Urothelium cell line (cell line): ENCODE measurements at places on chromosomes 4 and X.
A peak's percentile ranks its signal among the peaks of the same experiment; 100 is the strongest.

GRCh38 chr4:84379917-84380641 is 119.0 kb downstream of the NKX6-1 start:
- peak; percentile 76 for DNase-seq

DNA sequence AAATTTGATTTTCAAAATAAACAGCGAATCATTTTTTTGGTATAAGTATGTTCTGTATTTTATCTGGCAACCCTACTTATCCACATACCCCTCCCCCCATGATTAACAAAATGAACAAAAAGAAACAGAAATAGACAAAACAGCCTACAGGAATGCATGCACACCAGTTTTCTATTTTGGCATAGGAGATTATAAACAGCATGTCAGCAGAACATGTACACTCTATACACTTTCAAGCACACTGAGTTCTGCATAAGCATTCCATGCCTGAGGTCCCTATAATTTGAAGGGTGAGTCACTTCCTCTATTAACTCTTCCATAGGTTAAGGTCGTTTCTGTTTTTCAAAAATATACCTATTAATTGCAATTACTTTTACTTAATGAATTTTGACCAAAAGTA is 28.0 kb upstream of the ZNF280C start:
- DNase-seq, result no peak

DNA sequence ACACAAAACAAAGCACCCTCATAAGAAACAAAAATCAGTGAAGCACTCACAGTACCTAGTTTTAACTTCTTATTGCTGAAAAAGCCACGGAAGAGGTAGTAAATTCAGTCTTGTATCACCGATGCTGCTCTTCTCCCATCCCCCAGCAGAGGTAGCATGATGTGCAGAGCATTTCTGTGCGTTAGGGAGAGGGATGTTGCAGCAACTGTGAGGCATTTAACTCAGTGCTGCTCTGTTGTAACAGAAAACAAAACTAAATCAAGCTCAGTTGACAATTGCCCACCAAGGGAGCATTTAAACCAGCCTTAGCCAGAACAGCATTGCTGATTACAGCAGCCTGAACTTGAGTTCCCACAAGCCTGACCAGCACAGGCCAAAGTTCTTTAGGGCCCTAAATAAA is 1279.7 kb upstream of the ADGRL3 start:
- no peak for DNase-seq

DNA sequence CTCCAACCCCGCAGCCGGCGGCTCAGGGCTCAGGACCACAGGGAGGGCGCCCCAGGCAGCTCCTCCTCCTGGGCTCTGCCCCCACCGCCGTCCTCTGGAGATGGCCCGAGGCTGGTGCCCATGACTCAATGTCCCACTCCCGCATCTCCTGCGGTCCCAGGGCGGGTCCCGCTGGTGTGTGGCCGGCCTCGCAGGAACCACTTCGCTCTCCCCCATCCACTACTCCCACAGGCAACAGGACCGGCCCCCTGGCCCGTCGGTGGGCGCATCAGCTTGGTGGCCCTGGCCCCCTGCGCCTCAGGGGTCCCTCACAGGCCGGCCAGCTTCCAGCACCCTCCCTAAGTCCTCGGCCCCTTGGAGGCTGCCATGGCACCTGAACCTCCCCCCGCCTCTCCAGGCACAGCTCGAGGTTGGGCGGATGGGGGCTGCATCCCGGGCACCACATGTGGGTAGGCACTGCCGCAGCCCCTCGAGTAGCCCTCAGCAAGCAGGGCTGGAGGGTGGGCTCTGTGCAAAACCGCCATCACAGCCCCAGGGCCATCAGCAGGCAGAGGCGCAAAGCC is 22.8 kb upstream of the SPON2 start:
- no peak for DNase-seq

DNA sequence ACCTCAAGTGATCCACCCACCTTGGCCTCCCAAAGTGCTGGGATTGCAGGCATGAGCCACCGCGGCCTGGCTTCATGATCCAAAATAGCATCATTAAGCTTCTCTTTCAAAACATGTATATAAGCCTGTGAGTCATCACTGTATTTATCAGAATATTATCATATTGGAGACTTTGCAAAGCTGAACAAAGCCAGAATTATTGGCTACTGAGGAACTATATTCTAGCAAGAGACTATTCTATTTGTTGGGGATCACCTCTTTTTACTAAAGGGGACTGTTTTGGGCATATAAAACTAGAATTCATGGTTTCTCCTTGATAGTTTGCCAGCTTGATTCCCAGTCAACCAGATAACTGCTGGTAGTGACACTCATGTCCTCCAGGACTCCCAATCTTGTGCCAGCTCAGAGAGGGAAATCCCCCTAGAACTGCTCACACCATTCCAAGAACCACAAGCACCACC is 40.1 kb downstream of the TET2 start:
- DNase-seq, result peak; percentile 4

- no peak for DNase-seq
Observed at GRCh38 chr4:21710179-21710835, 238.3 kb downstream of the KCNIP4 start.

- DNase-seq, result no peak
Observed at GRCh38 chr4:151859641-151860040, 98.8 kb upstream of the GATB start.

DNA sequence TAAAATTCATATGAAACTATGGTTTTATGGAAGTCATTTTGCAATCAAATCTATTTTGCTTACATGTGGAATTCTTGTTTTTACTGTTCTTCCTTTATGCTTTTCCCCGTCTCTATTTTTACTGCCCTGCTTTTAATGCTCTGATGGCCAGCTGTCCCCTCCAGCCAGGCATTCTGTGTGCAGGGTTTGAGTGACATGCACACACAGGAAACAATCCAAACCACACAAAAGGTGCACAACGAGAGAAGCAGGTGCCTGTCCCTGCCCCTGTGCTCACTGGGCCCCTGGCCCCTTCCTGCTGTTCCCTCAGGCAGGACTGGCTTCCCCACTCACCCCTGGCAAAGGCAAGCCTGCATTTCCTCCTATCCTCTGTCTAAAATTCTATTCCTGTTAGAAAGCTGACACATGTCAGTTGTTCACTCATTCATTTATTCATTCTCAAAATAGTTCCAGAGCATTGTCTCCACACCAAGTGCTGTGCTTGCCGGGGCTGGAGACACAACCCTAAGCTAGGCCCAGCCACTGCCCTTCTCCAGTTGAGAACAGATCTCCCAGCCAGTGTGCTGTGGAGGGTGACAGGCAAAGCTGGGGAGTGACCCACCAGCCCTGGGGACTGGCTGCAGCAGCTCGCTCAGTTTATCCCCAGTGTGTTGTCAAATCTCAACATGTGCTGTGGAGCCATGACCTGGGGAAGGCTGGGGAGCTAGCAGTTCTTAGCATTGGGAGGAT is 346.3 kb downstream of the FBXW7 start:
- no peak for DNase-seq

- DNase-seq, result no peak
Observed at GRCh38 chrX:360496-361150, 26.1 kb downstream of the PPP2R3B start.

DNA sequence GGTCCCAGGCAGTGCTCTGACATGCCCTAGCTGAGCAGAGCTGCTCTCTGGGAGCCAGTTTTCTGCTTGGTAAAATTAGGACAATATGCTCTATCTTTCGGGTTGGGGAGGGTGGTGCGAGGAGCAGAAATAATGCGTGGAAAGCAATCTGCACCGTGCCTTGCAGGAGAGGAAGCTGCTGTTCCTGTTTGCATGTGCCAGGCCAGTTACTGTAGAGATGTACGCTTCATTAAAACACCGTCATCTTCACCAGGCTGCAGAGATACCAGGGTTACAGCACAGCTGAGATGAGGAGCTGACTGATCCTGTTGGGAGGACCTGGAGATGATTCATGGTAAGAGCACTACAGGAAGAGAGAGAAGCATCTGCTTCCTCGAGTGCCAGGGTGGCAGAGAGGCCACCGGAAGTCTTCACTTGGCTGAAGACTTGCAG is 29.5 kb upstream of the IRF2 start:
- no peak for DNase-seq

- no peak for DNase-seq
Observed at GRCh38 chrX:103155201-103155600, 59.7 kb upstream of the BEX4 start.

GRCh38 chr4:102454981-102455685 is 46.0 kb upstream of the NFKB1 start:
- DNase-seq, result no peak

GRCh38 chrX:134949271-134949670 is 41.5 kb upstream of the SMIM10 start:
- DNase-seq, result no peak

DNA sequence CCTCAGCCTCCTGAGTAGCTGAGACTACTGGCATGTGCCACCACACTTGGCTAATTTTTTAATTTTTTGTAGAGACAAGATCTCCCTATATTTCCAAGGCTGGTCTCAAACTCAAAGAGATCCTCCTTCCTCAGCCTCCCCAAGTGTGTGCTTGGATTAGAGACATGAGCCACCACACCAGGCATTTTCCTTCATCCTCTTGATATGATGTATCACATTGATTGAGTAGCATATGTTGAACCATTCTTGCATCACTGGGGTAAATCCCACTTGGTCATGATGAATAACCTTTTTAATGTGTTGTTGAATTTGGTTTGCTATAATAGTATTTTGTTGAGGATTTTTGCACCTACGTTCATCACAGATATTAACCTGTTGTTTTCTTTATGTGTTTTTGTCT is 24.2 kb upstream of the PPM1K start:
- DNase-seq, result no peak

DNA sequence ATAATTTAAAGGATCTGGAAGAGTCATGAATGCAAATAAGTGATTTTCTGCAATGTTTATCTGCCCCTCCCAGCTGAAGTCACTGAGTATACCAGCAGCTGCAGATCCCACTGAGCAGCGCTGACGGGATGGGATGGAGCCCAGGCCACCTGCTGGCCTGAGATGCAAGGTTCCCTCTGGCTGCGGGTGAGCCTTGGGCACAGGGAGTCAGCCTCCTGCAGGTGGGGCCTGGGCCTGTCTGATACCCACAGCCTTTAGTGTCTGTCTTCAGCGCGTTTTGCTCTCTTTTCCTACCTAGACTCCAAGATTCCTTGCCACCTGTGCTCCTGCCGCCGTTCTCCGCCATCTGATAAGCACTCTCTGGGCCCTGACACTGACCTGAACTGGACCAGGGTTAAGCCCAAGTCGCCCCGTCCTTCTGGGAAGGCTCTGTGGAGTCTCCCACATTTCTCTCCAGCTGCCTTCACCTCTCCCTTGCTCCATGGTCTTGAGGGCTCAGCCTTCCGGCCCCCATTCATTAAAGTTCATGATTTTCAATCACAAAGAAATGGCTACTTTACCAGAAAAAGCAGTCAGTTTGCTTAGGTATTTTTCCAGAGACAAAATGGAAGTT is 223.1 kb upstream of the FAT1 start:
- peak; percentile 37 for DNase-seq

DNA sequence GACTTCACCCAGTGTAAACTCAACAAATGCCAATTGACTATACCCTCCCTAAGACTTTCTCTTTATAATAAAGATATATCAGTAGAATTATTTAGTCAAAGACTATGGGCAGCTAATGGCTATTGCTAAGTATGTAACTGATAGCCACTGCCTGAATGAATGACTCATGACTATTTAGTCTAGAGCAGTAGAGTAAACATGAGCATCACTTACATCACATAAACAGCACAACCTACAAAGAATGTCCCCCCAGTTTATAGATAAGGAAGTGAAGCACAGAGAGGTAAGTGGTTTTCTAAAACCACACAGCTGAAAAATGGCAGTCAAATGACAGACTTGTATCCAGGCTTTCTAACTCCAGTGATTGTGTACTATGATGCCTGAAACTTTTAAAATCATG is 507.0 kb downstream of the PPARGC1A start:
- DNase-seq, result no peak

DNA sequence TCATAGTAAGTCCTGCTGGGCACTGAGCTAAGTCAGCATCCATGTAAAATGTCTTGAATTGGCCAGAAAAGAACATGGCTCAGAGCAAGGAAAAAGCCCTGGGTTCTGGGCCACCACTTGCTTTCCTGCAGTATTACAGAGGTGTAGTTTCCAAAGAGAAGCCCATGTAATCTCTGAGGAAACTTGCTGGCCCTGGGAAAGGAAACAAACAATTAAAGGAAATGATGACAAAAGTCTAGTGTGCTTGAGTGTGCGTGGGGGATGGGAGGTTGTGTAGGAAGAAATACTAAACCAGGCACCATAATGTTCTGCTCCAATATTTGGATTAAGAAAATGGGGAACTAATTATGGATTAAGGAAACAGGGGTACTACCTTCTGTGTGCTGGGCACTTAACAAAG is 39.5 kb upstream of the SMIM10L2A start:
- no peak for DNase-seq

GRCh38 chr4:83771113-83771705 is 235.3 kb downstream of the GPAT3 start:
- peak; percentile 72 for DNase-seq

DNA sequence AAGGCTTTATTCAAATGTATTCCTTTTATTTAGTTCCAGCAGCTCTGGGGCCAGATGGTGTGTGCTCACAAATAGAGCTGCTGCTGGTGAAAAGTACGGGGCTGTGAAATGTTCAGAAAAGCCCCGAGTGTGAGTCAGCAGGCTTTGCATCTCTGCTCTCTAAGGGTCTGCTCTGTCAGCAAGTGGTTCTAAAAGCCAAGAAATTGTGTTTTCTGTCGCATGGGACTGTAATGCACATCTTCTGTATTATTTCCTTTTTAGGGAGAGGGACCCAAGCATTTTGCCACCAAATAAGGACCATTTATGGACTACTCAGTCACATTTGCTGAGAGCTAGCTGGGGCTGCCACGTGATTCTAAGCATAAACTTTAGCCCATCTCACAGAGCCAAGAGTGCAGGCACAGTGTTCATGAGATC is 82.9 kb upstream of the NHS start:
- no peak for DNase-seq

DNA sequence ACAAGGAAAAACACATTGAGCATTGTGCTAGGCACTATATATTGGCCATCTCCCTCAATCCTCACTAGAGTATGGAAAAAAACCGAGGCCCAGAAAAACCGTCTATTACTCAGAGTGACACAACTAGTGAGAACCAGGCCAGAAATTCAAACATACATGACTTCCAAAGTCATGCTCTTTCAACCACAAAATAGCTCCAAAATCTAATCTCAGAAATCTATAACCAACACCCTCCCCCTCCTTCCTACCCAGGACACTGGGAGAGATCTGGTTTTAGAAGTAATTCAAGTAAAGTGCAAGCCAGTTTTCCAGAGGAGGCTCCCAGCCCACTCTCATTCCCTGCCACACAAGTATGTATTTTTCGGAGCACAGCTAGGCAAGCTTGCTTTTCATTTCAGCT is 7.6 kb downstream of the HS3ST1 start:
- no peak for DNase-seq

- no peak for DNase-seq
Observed at GRCh38 chr4:105784761-105785160, 76.2 kb downstream of the GSTCD start.

- no peak for DNase-seq
Observed at GRCh38 chr4:6204871-6205566, 4.7 kb upstream of the JAKMIP1 start.
